Stimulated activated CD8-positive, alpha-beta memory T cell treated with anti-CD3 and anti-CD28 coated beads, Interleukin-4, amount 100 ng/mL, for 4 hours (primary cell): ENCODE measurements at places on chromosomes 5 and 9.

DNA sequence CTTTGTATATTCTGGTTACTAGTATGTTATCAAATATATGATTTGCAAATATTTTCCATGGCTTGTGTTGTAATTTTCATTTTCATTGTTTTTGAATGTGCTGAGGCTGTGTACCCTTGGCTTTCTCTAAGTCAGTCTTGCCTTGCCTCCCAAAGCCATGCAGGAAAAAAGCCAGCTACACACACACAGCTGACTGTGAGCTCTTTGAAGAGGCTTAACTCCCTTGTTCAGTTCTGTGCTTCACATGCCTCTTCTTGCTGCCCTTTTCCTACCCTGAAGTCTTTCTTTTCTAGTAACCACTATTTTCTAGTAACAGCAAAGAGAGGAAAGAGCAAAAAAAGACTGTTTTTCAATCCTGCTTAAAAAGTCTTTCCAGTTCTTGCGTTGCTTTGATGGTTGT, 53.9 kb downstream of the KCNN2 start:
- no peak for DNase-seq

- DNase-seq: no peak
These were observed 86.6 kb upstream of the NR4A3 start for GRCh38 chr9:99735041-99735440.

GRCh38 chr9:15136646-15137045, 170.4 kb downstream of the TTC39B start:
- no peak for DNase-seq

GRCh38 chr5:59358005-59358861, 535.3 kb downstream of the PDE4D start:
- DNase-seq: no peak

GRCh38 chr9:96762568-96762967, 15.3 kb downstream of the ZNF510 start:
- DNase-seq: no peak

DNA sequence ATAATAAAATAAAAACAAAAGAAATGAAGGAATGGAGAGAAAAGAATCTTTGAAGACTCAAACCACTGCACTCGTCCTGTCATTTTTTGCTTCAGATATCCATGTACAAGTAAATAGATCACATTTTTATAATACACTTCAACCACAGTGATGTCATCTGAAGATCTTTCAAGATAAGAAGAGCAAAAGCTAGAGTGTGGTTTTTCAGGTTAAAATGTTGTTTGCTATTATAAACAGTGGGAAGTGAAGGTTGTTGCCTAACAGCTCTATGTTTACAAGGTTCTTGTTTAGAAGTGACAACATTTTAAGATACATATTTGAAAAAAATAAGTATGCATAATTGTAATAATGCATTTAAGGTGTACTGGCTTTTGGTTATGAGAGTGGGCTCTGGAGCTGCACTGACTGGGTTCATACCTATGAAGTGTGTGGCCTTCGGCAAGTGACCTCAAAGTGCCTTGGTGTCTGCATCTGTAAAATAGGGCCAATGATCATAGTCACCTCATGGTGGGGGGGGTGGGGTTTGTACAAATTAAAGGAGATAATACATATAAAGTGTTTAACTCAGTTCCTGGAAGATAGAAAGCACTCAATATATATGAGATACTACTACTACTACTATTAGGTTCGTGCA, 45.5 kb upstream of the IL7R start:
- DNase-seq: no peak

- DNase-seq: no peak
These were observed 81.8 kb downstream of the SV2C start for GRCh38 chr5:76165029-76165428.

- DNase-seq: no peak
These were observed 208.6 kb downstream of the GRIA1 start for GRCh38 chr5:153699035-153699434.

GRCh38 chr5:32909207-32909606, 198.1 kb downstream of the NPR3 start:
- no peak for DNase-seq

DNA sequence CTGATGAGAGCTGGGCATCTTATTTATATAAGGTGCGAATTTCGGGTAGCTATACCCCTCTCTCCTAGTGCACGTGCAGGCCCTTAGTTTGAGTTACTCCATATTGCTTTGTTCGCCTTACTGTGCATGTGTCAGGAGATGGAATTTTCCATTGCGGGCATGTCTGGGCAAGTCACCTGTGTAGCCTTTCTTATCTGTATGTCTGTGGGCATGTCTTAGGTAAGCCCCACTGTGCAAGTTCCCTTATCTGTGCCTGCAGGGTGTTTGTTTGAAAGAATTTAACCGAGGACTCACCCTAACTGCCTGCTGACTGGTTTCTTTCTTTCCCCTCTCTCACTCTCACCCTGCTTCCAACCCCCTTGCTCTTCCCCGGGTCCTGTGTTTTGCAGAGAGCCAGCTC, 140.7 kb upstream of the RANBP3L start:
- no peak for DNase-seq
